ENCODE measurements at places on chromosomes 13 and 19. TPM values are rescaled to one million over a fixed set of nuclear protein-coding genes. Genes with fewer than 3 reads are reported as not detected.

DNA sequence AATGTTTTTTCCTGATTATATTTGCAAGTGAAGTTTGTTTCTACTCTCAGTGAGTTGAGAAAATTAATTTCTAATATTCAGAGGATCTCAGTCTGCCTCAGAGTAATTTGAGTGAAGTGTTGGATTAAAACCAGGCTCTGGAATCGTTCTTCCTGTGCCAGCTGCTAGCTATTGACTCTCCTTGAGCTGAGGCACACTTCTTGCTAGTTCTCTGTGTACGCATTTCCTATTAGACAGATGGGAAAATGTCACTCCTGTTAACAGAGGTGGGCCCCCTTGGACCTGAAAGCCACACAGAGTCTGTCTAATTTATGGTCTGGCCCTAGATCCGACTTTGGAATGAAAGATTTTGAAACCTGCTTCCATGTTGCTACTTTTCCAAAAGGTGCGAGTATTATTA, 107.6 kb upstream of the RNF113B start:
- no peak for DNase-seq

- DNase-seq, result no peak
Measured at GRCh38 chr19:51458899-51459505, 748 bp upstream of the SIGLEC8 start.

- no peak for DNase-seq
Measured at GRCh38 chr13:49341517-49341916, 93.8 kb downstream of the CDADC1 start.

- DNase-seq, result no peak
Measured at GRCh38 chr13:60118696-60119400, 44.9 kb downstream of the DIAPH3 start.

GRCh38 chr13:102721800-102722231, 27.0 kb upstream of the METTL21C start:
- no peak for DNase-seq

DNA sequence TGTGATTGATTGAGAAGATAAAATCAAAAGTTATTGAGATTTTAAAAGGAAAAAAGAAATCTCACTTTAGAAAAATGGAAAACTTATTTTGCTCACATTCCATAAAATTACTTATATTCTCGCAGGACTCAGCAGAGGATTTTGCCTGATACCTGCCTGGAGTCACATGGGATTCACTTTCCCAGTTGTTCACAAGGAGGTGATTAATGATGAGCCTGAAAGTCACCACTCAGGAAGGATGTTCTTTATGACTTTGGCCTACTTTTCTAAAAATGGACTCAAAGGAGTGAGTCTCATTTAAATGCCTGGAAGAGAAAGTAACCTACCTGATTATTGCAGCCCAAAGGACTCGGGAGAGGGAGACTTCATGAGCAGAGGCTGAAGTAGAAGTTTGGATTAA, 34.5 kb upstream of the FAM216B start:
- DNase-seq, result no peak

GRCh38 chr13:31053091-31053490, 108.6 kb downstream of the HSPH1 start:
- no peak for DNase-seq

DNA sequence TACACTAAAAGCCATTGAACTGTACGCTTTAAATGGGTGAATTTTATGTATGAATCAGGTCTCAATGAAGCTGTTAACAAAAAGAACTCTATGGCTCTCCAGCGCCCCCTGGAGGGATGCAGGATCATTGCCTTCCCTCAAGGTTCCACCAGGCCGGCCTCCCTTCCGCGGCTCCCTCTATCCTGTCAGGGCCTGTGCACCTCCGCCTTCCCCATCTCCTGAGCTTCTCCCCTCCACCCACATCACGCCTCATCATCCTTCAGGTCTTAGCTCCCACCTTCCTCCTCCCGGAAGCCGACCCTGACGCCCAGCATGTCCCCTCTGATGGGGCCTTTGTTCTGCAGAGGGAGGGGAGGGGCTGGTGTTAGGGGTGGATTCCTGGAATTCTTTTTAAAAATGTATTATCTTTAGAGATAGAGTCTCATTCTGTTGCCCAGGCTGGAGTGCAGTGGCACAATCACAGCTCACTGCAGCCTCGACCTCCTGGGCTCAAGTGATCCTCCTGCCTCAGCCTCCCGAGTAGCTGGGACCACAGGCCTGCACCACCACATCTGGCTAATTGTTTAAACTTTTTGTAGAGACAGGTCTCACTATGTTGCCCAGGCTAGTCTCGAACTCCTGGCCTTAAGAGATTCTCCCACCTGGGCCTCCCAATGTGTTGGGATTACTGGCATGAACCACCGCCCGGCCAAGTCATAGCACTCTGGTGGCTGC, 27.7 kb downstream of the MEIS3 start:
- DNase-seq, result peak; percentile 88

GRCh38 chr13:92717857-92718256, 508.8 kb upstream of the GPC6 start:
- no peak for DNase-seq

DNA sequence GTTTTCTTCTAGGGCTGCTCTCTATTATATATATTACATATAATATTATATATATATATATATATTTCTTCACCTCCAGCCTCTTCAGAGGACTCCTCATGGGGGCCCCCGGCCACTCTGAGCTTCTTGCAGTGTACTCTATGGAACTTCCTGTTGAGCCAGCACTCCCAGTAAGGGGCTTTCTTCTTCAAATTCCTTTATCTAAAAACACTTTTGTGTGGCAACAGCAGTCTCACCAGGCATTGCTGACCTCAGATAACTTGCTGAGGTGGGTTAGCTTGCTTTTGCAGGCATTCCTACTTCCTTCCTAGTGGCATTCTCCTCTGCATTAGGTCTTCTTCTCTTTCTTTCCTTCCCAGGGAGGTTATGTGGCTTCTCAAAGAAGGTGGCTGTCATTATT, 381.5 kb downstream of the MYO16 start:
- no peak for DNase-seq

GRCh38 chr19:35400773-35401100, 29.9 kb downstream of the GPR42 start:
- no peak for DNase-seq

GRCh38 chr19:36113894-36114720, 568 bp downstream of the POLR2I start:
- no peak for DNase-seq

Gene GIPR
- total RNA-seq, result 6.9 TPM

Gene SOHLH2
- 1.0 TPM for total RNA-seq

Gene LYPD4
- not detected for total RNA-seq
